ENCODE measurements at places on chromosomes 16 and 17.

- no peak for DNase-seq
Observed at GRCh38 chr16:23979982-23980381, 144.2 kb downstream of the PRKCB start.

- no peak for DNase-seq
Observed at GRCh38 chr17:9255833-9256232, 234.5 kb downstream of the NTN1 start.

DNA sequence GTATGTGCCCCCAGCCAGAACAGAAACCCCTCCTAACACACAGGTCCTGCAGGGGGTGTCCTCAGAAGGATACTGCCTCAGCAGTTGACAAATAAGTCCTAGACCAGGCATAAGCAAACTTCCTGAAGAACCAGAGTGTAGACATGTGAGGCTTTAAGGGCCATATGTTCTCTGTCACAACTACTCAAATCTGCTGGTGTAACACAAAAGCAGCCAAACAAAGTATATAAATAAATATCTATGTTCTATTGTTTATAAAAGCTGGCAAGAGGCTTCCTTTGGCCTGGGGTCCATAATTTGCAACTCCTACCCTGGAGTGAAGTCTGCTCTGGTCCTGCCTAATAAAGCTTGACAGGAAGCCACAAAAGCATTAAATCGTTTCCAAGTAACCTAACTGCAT, 9.9 kb downstream of the FAM83G start:
- no peak for DNase-seq

GRCh38 chr17:75933808-75934207, 7.0 kb downstream of the FBF1 start:
- DNase-seq, result no peak

DNA sequence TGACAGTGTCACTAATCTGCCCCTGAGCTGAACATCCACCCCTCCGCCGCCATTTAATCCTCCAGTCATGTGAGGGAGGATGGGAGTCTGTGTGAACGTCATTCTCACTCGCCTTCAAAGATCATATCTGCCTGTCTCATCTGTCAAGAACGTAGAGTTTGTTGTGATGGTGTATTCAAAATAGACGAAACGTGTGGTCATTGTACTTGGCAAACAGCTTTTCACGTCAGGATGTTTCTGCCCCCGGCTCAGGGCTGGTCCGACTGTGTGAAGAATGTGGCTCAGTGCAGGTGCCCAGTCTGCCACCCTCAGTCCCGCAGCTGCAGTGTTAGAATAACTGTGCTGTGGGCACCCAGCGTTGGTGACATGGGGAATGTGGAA, 148.0 kb downstream of the KCNJ12 start:
- no peak for DNase-seq

DNA sequence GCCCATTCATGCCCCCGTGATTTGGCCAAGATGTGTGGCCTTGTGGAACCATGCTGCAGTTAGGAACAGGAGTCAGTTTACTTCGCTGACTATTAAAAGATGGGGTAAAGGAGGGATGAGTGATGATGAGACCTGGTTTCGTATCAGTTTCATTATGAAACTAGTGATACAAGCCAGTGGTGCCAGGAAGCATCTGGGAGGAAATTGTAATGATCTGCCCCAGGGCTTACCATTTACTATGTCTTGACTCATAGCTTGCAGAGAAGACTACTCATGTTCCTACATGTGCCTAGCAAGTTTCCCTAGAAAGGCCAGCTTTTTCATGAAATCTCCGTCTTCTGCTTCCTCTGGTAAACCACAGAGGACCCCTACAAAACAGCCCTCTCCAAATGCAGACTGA, 23.2 kb downstream of the CDH3 start:
- DNase-seq, result peak; percentile 47

GRCh38 chr16:84673561-84673960, 25.2 kb downstream of the KLHL36 start:
- no peak for DNase-seq

DNA sequence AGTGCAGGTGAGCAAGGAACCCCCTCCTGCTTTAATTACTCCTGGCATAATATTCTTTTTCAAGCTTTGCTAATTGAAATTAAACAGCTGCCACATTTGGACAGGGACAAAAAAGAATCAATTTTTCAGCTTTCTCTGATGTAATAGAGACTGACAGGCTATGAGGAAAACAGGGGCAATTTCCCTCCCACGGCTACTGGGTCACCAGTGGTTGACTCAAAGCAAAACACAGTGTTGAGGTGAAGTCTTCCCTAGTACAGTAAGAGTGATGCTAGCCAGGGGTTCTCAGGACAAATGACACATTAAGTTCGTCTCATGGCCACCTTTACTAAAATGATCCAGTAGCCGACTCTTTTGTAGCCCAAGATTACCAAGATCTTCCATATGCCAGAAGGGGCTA, 38.6 kb upstream of the PMFBP1 start:
- no peak for DNase-seq

GRCh38 chr16:24075931-24076716, 180.0 kb upstream of the CACNG3 start:
- DNase-seq, result no peak

GRCh38 chr17:38601539-38602351, 4.0 kb downstream of the SRCIN1 start:
- DNase-seq, result no peak

GRCh38 chr17:45413498-45413923, 19.2 kb downstream of the ARHGAP27 start:
- DNase-seq, result no peak

DNA sequence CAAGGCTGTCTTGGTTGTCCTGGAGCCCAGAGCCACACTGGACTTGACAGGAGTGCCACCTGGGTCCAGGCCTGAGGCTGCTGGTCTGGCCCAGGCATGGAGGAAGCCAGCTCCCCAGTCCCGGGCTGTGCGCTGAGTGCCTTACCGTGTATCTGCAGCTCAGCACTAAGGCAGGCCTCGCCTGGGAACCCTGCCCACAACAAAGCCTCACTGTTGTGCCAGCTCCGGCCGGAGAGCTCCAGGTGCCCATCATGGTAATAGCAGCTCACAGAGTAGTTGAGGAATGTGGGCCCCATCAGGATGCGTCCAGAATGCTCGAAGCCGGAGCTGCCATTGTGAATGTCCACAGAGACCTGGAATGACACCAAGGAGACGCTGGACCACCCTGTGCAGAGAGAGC, 72.2 kb downstream of the RMI2 start:
- DNase-seq, result no peak

- DNase-seq, result no peak
Observed at GRCh38 chr16:66687906-66688625, 8.5 kb downstream of the CMTM4 start.

- DNase-seq, result no peak
Observed at GRCh38 chr16:89583197-89583894, 7.8 kb downstream of the CPNE7 start.

DNA sequence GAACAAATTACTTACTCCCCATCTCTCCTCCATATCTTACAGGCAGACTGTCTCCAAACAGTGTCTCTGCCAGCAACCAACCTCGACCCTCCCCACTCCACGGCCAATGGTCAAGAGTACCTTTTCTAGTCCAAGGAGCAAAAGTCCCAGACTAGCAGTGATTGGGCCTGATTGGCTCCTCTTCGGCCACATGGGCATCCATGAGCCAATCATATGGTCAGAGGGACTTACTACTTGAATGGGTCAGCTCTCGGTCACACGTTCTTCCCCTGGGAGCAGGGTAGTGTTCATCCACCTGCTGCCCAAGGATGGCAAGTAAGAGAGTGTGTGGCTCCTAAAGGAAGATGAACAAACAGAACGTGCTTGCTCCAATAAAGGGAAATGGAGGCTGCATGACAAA, 84.6 kb downstream of the C16orf78 start:
- DNase-seq, result no peak

DNA sequence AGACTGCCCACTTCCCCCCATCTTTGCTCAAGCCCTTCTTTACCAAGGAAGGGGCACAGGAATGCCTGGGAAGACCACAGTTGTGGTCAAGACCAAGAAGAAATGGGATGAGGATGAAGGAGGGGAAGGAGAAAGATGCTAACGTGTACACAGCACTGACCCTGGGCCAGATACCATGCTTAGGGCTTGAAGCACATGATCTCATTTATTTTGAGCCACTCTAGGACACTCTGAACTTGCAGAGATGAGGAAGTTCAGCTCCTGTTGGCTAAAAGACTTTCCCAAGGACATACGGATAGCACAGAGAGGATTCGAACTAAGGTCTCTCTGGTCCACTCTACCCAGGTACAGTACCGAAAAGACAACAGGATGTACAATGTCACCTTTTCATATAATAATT, 42.6 kb downstream of the PIK3R5 start:
- DNase-seq, result no peak

GRCh38 chr16:83785455-83785854, 22.3 kb upstream of the HSBP1 start:
- DNase-seq, result no peak

DNA sequence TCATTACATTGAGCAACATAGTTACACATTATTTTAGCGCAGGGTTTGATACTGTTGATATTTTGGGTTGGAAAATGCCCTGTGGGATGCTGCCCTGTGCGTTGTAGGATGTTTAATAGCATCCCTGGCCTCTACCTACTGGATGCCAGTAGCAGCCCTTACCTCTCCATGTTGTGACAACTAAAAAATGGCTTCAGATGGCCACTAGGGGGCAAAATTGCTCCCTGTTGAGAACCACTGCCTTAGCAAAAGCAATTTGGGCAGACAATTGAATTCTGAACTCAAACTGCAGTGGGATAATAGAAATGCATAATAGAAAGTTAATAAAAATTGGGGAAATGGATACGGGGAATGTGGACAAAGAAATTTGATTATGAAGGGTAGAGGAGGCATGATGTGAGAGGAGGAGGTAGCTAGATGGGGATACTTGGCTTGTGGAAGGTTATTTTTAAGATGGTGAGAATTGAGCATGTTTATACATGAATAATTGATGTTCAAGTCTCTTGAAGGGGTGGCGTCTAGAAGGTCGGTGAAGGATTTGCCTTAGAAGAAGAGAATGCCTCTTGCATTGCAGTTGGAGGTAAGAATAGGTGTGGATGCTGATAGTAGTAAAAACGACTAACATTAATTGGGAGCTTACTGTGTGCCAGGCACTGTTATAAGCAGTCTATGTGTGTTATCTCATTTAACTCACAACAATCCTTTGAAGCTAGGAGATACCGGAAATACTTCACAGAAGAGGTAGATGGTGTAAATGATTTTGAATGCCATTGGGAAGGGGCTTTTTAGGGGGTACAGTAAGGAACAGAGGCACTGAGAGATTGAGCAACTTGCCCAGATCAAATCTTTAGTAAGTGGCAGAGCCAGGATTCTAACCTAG, 19.0 kb downstream of the HEATR9 start:
- peak; percentile 59 for DNase-seq

- DNase-seq, result no peak
Observed at GRCh38 chr16:15613676-15614075, 29.3 kb downstream of the MARF1 start.

GRCh38 chr16:48136547-48137360, 19.0 kb downstream of the ABCC12 start:
- no peak for DNase-seq

DNA sequence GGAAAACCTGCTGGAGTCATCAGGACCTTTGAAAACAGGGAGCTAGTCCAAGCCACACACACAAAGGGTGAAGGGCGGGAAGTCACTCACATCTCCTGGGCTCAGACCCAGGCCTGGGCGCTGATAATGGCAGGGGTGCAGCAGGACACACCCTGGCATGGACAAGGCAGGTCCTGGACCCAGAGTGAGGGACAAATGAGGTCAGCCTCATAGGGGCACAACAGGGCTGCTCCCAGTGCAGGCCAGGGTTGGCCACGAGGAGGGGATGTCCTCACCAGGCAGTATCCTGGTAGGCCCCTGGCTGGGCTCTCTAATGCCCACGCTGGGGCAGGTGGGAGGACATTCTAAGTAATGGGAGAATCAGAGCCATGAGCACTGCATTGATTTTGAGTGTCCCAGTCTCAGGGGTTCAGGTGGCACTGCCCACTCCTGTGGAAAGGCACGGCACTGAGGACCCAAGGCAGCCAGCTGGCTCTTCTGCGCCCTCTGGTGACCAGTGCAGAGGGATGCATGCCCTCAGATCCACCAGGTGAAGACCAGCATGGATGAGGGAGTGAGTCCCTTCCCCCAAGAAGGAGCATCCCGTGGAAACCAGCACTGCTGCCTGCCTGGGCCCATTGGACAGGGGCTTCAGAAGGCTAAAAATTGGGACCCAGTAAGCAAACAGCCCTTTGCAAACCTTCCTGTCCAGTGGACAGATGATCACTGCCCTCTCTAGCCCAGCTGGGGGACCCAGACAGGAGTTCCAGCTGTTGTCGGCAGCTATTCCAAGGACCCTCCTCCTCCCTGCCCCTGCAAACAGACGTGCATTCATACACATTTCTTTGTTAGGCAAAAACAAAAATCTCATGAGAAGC, 23.4 kb upstream of the SREBF1 start:
- peak; percentile 89 for DNase-seq

DNA sequence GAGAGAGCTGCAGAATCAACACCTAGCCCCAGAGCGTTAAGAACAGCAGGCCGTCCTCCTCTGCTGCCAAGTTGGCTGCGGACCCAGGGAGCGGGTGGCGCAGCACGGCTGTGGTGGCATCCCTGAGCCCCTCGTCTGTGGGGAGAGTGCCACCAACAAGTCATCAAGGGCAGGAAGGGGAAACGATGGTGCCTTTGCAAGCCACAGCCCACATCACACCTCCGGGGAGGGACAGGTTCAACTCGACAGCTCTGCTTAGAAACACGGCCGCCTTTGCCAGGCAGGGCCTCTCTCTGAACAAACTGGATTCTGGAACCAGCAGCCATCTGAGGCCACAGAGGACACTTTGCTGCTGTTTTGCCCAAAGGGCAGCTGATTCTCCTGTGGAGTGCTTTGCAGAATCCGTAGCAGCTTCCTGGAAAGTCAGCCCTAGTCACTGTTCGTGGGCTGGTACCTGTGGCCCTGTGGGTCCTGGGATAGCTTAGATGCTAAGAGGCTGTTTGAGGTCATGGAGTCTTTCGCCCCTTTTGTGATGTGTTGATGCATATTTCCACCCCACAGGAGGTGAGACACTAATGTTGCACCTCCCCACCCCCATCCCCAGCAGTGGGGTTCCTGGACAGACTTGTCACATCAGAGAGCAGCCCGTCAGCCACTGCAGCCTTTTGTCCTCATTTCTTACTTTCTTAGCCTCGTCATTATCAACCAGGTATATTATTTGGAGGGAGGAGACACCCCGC, 270.6 kb downstream of the CPPED1 start:
- no peak for DNase-seq

DNA sequence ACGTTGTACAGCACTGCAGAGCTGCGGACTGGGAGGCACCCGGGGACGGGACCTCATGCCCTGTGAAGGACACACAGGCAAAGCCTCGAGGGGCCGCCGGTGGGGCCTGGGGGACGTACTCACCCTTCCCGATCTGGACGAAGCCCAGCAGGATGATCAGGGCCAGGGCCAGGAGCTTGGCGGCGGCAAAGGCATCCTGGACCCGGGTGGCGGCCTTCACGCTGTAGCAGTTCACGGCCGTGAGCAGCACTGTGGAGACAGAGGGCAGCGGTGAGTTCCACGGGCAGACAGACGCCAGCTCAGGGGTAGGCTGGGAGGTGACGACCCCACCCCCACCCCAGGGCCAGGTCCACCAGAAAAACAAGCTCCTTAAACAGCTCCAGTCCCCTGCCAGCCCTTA, 17.7 kb downstream of the SLC7A5 start:
- DNase-seq, result no peak

GRCh38 chr17:78694805-78695531, 87.1 kb downstream of the CYTH1 start:
- DNase-seq, result no peak

GRCh38 chr17:80967404-80967872, 24.2 kb upstream of the CHMP6 start:
- DNase-seq, result no peak
